HFFc6 (cell line): ENCODE measurements at places on chromosomes 12 and 14. TPM values are rescaled to one million over a fixed set of nuclear protein-coding genes. Genes with fewer than 3 reads are reported as not detected.

DNA sequence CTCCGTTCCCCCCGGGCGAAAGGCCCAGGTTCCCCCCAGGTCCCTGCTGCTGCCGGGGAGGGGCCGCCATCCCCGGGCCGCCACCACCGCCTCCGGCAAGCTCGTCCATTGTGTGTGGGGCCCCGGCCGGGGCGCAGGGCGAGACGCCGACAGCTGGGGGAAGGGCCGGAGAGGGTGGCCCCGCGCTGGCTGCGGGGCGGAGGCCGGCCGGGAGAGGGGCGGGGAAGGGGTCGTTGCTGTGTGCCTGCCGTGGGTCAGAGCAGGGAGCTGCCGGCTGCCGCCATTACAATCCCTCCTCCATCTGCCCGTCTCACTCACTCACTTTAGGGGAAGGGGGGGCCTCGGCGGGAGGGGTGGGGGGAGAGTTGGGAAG lies at the start of gene STRN3:
TSS of gene STRN3 (minus strand) at position 303 of the 373 bp plus-strand sequence. CDS start at position 109, 194 bp downstream.
- peak within 1 kb of the TSS; percentile 100 for H3K27ac ChIP-seq
- DNase-seq: no peak
- H3K4me1 ChIP-seq: peaks cover 49% of the 10 kb centered on the region
- H3K36me3 ChIP-seq: peaks cover 15% of the 10 kb centered on the region
- H3K4me3 ChIP-seq: peak within 1 kb of the TSS; percentile 92
- no peaks in the 10 kb centered on the region; the same call in 1 of the 2 replicates for H3K27me3 ChIP-seq

The RAB3IP gene
- 0.58 to 1.7 TPM (median 1.3 TPM) in 3 replicates for total RNA-seq

- H3K27ac ChIP-seq: no peak overlapping the region
- H3K4me3 ChIP-seq: peak overlapping the region; percentile 69; the same call in 1 of the 2 replicates
- no peaks in the 10 kb centered on the region; the same call in 1 of the 2 replicates for H3K36me3 ChIP-seq
- DNase-seq: no peak
- peaks cover 67% of the 10 kb centered on the region for H3K27me3 ChIP-seq
- peaks cover 5% of the 10 kb centered on the region; the same call in 1 of the 2 replicates for H3K4me1 ChIP-seq
These were observed 1.2 kb downstream of the NKX2-1 start for GRCh38 chr14:36518586-36519430.

DNA sequence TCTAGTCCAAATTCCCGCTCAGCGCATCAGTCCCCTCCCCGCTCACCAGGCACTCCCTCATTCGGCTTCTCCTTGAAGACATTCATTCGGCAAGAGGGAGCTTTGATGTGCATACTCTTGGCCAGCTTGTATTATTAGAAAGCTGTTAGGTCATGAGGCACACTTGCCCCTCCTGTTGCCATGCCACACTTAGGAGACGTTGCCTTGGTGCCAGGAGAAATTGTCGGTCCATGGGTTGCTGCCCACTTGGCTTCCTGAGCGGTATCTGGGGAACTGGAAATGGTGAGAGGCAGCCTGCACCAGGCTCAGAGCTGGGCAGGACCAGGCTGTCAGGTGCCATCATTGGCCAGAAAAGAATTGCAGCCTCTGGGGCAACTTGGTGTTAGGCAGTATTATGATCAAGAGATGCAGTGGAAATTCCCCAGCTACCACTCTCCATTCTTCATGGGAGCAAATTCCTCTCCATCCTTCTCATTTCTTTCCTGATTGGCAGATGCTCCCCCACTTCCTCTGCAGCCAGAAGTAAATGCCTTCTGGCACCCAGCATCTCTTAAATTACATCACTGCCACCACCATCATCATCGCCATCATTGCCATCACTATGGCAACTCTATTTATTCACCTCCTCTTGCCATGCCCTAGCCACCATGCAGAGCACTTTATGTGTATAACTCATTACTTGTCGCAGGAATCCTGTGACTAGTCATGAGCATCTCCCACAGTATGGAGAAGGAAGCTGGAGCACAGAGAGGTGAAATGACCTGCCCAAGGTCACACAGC lies 12.4 kb downstream of the CABP1 start:
- H3K27ac ChIP-seq: no peak overlapping the region
- peaks cover 29% of the 10 kb centered on the region for H3K4me1 ChIP-seq
- H3K36me3 ChIP-seq: no peaks in the 10 kb centered on the region
- H3K27me3 ChIP-seq: peaks cover 33% of the 10 kb centered on the region
- H3K4me3 ChIP-seq: no peak overlapping the region

- H3K36me3 ChIP-seq: no peaks in the 10 kb centered on the region
- no peaks in the 10 kb centered on the region; the same call in 1 of the 2 replicates for H3K4me1 ChIP-seq
- H3K4me3 ChIP-seq: no peak overlapping the region
These were observed 1083.8 kb downstream of the FLRT2 start for GRCh38 chr14:86613786-86614185.

DNA sequence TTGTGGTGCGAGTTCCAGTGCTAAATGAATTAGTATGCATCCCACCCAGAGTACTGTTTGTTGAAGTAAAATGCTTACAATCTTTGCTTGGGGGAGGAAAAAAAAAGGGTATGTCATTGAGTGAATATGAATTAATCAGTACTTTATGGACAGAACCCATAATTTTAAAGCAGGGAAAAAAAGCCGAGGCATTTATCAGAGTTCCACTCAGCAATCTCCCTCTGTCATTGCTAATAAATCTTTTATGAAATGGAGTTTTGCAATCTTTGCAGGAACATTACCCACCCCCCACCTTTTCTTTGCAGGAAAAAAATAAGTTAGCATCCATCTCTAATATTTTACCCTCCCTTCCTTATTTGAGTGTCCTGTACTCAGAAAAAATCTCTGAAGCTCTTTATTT lies 127.9 kb upstream of the TMPO start:
- peaks cover 22% of the 10 kb centered on the region for H3K27me3 ChIP-seq
- no peaks in the 10 kb centered on the region for H3K4me1 ChIP-seq
- no peak for DNase-seq
- H3K27ac ChIP-seq: no peak overlapping the region
- H3K4me3 ChIP-seq: no peak overlapping the region
- H3K36me3 ChIP-seq: no peaks in the 10 kb centered on the region

DNA sequence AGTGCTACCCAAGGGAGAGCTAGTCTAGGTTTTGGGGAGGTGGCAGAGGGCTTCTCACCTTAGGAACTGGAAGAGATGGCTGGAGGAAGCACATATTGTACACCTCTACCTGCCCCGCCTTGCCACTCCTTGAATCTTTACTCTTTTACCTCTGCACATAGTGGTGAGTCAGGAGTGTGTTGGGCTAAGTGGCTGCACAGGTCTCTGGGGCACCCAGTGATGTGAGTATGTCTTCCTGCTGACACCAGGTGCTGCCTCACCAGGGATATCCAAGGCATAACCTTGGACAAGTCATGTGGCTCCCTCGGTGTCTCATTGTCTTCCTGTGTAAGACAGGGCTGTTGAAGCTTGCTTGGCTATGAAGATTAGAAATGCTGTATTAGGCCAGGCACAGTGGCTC lies 19.8 kb upstream of the CABP1 start:
- H3K36me3 ChIP-seq: no peaks in the 10 kb centered on the region
- H3K27me3 ChIP-seq: peaks cover 31% of the 10 kb centered on the region
- DNase-seq: no peak
- H3K4me1 ChIP-seq: no peaks in the 10 kb centered on the region

GRCh38 chr12:94126067-94126466 lies 22.3 kb upstream of the PLXNC1 start:
- DNase-seq: no peak
- no peak overlapping the region for H3K27ac ChIP-seq
- no peaks in the 10 kb centered on the region for H3K4me1 ChIP-seq

DNA sequence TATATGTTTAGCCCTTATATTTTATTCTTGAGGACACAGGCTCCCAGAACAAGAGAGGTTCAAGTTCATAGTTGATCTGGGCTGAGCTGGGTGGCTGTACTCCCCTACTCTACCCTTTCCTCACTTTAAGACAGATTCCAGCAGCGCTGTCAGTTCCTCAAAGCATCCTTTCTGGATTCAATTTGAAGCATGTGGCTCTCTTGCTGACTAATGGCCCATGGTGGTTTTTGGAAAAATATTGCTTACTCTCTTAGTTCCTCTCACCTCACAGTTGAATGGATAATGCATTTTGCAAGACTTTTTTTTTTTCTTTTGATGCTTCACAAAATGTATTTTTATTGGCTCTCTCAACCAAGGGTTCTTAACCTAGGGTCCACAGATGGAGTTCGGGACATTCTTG lies 4.1 kb downstream of the PELI2 start:
- H3K27me3 ChIP-seq: peaks cover 2% of the 10 kb centered on the region; the same call in 1 of the 2 replicates
- H3K4me1 ChIP-seq: peaks cover 53% of the 10 kb centered on the region
- DNase-seq: no peak
- H3K36me3 ChIP-seq: no peaks in the 10 kb centered on the region

DNA sequence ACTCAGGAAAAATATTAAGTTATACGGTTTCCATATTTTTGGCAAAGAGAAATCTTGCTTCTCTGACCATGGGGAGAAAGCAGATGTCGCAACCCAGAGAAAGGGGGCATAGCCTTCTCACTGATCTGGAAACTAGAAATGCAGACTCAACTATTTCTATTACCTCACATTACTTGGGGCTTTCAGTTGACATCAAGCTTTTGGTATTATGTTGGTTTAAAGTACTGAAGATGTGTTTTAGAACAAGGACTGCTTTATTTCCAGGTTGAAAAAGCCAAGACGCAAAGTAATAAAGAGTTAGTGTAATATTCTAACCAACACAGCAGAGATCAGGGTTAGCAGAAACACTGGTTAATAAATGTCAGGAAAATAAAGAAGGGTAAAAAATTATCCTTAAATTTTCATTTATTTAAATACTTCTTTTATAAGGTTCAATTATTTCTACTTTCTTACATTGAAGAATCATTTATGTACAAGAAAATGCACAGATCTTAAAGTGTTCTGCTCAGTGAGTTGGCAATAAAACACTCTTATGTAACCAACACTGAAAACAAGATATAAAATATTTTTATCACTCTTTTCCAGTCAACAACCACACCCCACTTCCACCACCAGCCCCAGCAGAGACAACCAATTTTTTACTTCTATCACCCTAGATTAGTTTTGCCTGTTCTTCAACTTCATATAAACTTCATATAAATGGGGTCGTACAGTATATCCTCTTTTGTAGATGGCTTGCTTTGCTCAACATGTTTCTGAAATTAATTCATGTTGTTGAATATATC lies 26.0 kb downstream of the DCP1B start:
- H3K27ac ChIP-seq: no peak overlapping the region
- no peak for DNase-seq
- peaks cover 15% of the 10 kb centered on the region for H3K4me1 ChIP-seq
- H3K4me3 ChIP-seq: no peak overlapping the region
- peaks cover 18% of the 10 kb centered on the region for H3K36me3 ChIP-seq

The RTRAF gene
- total RNA-seq: 164 to 175 TPM (median 164 TPM) in 3 replicates

The NR4A1 gene
- total RNA-seq: 10.3 to 45.2 TPM (median 20.4 TPM) in 3 replicates

GRCh38 chr14:21880918-21881317 lies 207.3 kb upstream of the OR4E1 start:
- H3K36me3 ChIP-seq: no peaks in the 10 kb centered on the region
- H3K27me3 ChIP-seq: no peaks in the 10 kb centered on the region
- no peaks in the 10 kb centered on the region for H3K4me1 ChIP-seq
- no peak overlapping the region for H3K27ac ChIP-seq
- H3K4me3 ChIP-seq: no peak overlapping the region
- DNase-seq: no peak

The MYF5 gene
- total RNA-seq: not detected in 3 replicates

GRCh38 chr12:79658221-79658620 lies 32.5 kb downstream of the PAWR start:
- peaks cover 22% of the 10 kb centered on the region for H3K36me3 ChIP-seq
- peak overlapping the region; percentile 38 for H3K27ac ChIP-seq
- peaks cover 85% of the 10 kb centered on the region for H3K4me1 ChIP-seq
- H3K4me3 ChIP-seq: no peak overlapping the region

DNA sequence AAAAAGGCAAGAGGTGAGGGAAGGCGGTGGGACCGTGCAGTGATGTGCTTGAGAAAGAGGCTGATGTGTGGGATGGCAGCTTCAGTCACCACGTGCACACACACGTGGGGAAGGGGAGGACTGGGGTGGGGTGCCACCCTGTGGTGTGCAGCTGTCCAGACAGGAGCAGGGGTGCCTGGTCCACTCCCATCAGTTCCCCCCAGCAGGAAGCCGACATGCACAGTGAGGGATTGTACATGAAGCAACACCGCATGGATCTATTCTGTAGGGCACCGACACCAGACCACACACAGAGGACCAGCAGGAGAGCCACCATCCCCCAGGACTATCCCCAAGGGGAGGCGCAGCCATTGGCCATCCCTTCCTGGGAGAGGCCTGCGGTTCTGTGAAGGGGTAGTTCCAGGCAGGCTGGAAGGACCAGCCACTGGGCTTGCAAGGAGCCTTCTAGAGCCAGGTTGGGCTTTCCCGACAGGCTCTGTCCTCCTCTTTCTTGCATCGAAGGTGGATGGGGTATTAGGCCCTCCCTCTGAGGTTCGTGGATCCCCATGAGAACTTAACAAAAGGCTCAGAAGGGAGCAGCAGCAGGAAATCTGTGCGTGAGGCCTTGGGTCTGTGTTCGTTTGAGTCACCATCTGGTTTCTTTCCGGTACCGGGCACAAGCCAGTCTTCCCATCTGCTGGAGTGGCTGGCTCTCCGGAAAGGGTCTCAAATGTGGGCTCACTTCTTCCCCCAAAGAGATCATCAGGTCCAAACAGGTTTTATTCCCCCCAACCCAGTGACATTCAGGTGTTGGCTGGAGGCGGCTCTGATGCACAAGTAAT lies 59.8 kb downstream of the PLEKHG3 start:
- no peaks in the 10 kb centered on the region for H3K36me3 ChIP-seq
- H3K4me3 ChIP-seq: peak overlapping the region; percentile 87
- H3K4me1 ChIP-seq: peaks cover 54% of the 10 kb centered on the region
- peak; percentile 42 for DNase-seq
- peak overlapping the region; percentile 92 for H3K27ac ChIP-seq
- H3K27me3 ChIP-seq: peaks cover 1% of the 10 kb centered on the region; the same call in 1 of the 2 replicates

The CMA1 gene
- not detected in 3 replicates for total RNA-seq

DNA sequence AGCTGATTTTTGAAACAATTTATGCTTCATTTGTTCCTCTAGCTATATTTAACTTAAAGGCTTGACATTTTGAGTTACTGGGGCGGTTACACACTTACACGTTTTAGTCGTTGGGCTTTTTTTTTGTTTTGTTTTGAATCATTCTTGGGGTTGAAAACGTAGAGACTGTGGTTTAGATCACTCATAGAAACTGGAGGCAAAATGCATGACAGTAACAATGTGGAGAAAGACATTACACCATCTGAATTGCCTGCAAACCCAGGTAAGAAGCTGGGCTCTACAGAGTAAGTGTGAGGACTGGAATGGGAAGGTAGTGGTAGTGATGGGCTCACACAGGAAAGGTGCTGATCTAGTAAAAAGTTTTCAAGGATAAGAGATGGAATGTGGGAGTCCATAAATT lies at the start of gene CLEC2D:
TSS of gene CLEC2D (plus strand) at position 180 of the 400 bp plus-strand sequence. CDS start at position 202, 22 bp downstream.
- peaks cover 37% of the 10 kb centered on the region for H3K4me1 ChIP-seq
- DNase-seq: no peak
- no peaks in the 10 kb centered on the region for H3K27me3 ChIP-seq
- no peak within 1 kb of the TSS for H3K4me3 ChIP-seq
- no peak within 1 kb of the TSS for H3K27ac ChIP-seq
- H3K36me3 ChIP-seq: no peaks in the 10 kb centered on the region

GRCh38 chr12:34399631-34400410 lies 377.5 kb downstream of the ALG10 start:
- no peak overlapping the region for H3K27ac ChIP-seq
- peaks cover 2% of the 10 kb centered on the region; the same call in 1 of the 2 replicates for H3K27me3 ChIP-seq
- H3K4me1 ChIP-seq: no peaks in the 10 kb centered on the region
- H3K36me3 ChIP-seq: no peaks in the 10 kb centered on the region; the same call in none of the 2 replicates
- no peak for DNase-seq
- no peak overlapping the region for H3K4me3 ChIP-seq
